HS-5 (cell line): ENCODE measurements at places on chromosomes 6 and 20.

- no peak for DNase-seq
These were observed 138.6 kb downstream of the RPS12 start for GRCh38 chr6:132952986-132953385.

DNA sequence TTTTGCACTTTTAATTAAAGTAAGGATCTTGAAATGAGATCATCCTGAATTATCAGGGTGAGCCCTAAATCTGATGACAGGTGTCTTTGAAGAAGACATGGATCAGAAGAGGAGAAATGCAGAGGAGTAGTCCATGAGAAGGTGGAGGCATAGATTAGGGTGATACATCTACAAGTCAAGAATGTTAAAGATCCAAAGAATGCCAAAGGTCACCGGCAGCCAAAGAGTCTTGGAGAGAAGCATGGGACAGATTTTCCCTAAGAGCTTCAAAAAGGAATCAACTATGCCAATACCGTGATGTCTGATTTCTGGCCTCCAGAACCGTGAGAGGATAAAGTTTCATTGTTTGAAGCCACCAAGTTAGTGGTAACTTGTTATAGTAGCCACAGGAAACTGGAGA lies 59.0 kb upstream of the THEMIS start:
- no peak for DNase-seq

GRCh38 chr6:134175532-134176263 lies 123.3 kb upstream of the SLC2A12 start:
- no peak for DNase-seq

DNA sequence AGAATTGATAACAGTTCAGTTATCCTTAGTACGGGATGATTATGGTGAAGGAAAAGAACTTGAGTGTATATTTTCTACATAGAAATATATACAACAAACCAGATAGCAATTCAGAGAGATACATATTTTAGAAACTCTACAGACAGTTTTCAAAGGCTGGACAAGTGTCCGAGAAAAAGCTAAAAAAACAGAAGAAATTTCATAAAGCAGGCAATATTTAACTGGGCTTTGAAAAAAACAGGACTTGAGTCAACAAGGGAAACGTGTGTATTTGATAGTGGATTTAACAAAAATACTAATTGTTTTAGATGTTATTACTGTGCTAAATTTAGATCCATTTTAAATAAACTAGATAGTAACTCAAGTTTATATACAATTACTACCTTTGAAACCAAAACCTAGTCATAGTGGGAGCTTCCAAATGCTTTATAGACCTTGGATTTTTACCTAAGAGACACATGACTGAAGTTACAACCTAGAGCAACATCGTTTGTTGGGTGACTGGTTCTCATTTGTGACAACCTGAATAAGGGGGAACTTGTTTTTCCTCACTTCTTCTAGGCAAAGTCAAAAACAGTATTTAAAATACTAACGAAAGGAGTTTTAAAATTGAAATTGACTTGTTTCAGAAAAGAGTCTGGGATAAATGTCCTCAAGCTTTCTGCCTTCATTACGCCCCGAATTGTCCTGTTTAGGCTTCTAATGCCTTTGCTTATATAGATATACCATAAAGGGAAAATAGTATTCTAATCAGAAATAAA lies 116.7 kb upstream of the PRSS16 start:
- DNase-seq = no peak

GRCh38 chr20:11795071-11795615 lies 122.5 kb upstream of the BTBD3 start:
- DNase-seq = no peak

DNA sequence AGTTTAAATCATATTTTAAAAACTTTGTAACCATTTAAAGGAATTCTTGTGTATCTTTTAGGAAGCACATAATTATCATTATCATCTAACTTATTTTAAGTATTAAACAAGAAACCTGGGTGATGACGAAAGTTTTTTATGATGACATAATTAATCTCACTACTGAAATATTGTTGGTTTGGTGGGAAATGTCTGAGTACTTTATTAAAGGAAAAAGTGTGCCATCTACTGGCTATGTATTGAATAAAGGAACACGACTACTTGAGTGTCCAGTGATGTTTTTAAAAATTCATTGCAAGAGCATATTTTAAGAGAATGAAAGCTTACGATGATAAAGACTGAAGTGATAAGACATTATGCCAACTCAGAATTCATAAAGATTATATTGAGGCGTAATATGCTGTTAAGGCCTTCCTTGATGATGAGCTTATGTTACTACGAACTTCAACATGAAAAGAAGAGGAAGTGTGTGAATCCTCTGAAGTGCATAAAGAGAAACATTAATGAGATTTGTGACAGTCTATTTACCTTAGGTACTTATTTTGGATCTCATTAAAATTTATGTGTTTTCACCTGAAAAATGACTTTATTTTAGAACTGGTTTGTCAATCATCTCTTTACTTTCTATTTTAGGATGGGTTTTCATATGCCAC lies 12.0 kb upstream of the TRMT11 start:
- no peak for DNase-seq

GRCh38 chr6:144460327-144461095 lies 175.4 kb downstream of the UTRN start:
- DNase-seq = no peak
